ENCODE measurements at places on chromosomes 3 and 15.
A peak's percentile ranks its signal among the peaks of the same experiment; 100 is the strongest.

DNA sequence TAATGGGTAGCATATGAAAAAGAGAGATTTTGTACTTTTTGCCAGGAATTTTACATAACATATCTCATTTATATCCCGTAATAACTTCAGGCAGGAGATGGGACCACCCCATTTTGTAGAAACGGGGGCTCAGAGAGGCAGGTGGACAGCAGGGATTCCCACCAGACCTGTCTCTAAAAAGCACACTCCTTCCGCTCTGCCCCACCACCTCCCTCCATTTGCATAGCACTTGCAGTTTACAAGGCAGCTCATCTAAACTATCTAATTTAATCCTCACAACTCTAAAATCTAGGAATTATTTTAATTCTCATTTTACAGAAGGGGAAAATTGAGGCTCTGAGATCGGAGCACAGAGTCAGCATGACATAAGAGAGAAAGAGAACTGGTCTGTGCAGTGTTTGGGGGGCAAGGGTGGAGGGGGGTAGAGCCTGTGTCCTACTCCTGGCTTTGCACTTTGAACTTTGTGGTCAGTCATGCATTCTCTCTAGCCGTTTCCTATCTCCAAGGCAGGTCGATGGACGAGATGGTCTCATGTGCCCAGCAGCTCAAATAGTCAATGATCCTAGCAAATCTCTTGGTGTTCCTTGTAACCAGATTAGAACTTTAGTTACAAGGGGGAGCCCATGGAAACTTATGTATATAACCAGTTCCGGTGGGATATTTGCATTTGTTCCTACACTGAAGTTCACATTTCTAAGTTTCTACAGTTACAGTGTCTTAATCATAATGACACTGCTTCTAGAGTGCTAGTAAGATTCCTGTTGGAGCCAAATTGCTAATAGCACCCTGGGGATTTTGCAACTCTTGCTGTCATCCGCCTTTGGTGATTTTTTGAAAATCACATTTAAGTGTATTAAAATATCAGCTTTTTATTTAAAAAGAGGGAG lies 18.6 kb downstream of the CRYGS start:
- DNase-seq = no peak

GRCh38 chr15:101013769-101014675 lies 94.9 kb downstream of the LRRK1 start:
- DNase-seq = peak; percentile 96

GRCh38 chr3:24589931-24590880 lies 95.6 kb upstream of the THRB start:
- no peak for DNase-seq

DNA sequence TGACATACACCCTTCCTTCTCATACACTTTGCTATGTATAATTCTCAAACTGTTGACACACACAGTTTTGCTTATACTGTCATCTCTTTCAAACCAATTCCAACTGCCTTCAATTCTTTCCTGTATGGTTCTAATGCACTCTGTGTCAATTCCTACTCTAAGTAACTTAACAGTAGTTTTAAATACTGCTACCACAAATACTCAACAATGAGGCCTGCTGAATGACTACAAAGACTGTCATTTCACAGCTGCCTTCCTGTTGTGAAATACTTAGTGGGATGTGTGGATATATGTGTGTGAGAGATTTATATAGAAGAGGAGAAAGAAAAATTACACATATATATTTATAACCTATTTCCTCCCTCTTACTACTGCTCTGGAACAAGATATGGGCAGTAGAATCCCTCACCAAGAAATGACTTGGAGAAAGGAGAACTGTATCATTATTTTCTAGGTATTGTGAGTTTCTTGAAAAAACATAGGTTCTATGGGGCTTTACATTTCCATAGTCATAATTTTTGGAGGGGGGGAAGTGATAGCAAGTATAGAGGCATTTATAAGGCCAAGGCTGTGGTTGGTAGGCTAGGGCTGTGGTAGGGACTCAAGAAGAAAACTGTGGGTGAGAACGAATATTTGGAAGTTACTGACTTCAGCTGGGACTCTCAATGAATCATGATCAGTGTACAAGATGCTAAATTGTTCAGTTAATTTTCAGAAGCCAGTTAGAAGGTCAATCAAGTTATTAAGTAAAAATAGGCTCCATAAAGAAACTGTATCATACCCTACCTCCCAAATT lies 88.7 kb downstream of the ANKRD28 start:
- no peak for DNase-seq

- no peak for DNase-seq
Observed at GRCh38 chr15:45148076-45149059, 18.6 kb downstream of the DUOX1 start.

DNA sequence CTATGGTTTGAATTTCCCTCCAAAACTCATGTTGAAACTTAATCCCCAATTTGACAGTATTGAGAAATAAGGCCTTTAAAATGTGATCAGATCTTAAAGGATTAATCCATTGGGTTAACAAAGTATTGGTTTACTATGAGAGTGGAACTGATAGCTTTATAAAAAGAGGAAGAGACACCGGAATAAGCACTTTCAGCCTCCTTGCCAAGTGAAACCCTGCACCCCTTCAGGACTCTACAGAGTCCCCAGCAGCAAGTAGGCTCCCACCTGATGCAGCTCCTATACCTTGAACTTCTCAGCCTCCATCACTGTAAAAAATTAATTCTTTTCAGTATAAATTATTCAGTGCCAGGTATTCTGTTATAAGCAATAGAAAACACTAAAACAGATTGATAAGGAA lies 348.3 kb downstream of the CGGBP1 start:
- DNase-seq = no peak

DNA sequence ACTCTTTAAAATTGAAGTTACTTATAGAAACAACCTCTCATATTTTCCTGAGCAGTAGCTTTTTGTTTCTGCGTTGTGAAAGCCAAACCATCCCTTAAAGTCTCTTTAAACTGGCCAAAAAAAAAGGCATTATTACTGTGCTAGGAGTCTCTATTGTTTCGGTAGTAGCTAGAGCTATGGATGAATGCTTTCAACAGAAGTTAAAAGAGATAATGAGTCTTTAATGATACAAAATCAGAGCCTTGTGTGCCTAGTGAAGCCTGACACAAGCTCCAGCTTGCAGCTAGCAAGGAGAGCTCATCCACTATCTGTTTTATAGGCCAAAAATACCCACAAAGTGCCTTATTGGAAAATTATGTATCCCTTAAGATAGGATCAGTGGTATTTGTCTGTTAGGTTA lies 360.4 kb upstream of the CDIN1 start:
- no peak for DNase-seq

DNA sequence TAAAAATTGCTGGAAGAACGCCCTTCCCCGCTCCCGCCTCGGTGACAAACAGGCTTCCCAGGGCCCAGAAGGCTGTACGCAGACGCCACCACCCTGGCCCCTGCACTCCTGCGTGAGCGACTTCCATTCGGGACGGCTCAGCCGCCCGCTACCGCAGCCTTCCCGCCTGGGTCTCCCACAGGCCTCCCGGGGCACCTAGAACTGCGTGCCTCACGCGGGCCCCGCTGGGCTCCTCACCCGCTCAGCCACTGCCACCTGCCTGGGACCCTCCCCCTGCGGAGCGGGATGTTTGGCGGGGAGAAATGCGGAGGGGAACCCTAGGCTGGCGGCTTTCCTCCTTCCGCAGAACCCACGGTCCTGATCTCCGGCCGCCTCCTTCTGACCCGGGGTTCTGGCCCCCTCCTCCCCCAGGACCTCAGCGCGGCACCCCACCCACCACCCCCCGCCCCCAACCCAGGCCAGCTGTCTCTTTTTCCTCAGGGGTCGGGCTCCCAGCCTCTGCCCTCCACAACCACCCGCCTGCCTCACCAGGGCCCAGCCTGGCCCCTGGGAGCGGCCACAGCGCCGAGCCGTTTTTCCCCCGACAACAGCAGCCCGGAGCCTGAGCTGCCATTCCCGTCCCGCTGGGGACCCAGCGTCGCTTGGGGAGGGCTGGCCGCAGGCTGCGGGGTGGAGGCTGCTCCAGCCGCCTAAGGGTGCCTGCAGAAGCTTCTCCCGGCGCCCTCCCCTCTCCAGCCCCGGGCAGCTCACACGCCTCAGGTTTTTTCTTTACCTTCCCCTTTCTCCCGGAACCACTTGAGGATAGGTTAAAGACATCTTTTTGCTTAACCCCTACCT lies 27.6 kb upstream of the RAB7A start:
- DNase-seq = peak; percentile 11

GRCh38 chr15:73265536-73266153 lies 103.1 kb downstream of the HCN4 start:
- no peak for DNase-seq

DNA sequence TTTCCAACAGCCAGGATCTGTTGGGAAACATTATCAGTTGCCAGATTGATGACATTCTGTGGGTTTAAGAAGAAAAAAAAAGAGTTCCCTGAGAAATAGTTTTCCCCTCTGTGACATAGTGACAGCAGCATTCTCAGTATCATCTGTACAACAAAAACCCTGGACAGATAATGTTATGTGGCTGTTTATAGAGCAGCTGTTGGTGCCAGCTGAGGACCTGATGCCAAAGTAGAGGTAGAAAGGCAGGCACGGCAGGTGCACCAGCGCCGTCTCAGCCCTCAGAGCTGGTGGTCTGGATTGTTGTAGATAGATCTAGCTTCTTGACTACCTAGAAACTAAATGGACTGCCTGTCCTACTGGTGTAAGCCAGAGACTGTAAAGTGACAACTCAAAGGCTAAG lies 56.2 kb upstream of the FILIP1L start:
- DNase-seq = no peak

DNA sequence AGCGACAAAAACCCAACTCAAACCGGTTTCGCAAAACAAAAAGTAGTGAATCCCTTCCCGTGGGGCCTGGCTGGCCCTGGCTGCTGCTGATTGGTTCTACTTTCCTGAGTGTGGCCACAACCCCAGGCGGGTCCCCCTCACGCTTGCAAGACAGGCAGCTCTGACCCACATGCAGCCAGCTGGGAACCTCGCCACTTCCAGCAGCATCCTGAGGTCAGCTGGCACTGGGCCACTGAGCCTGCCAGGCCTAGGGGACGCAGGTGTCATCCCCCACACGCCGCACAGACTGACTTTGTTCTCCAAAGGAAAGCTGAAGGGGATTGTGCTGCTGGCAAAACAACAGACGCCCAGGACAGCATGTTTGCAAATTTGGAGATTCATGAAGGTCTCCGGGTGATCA lies 111.1 kb downstream of the TPRA1 start:
- no peak for DNase-seq

GRCh38 chr3:118692416-118692815 lies 342.2 kb downstream of the IGSF11 start:
- no peak for DNase-seq

- DNase-seq = no peak
Observed at GRCh38 chr15:67201136-67201535, 53.3 kb downstream of the AAGAB start.

DNA sequence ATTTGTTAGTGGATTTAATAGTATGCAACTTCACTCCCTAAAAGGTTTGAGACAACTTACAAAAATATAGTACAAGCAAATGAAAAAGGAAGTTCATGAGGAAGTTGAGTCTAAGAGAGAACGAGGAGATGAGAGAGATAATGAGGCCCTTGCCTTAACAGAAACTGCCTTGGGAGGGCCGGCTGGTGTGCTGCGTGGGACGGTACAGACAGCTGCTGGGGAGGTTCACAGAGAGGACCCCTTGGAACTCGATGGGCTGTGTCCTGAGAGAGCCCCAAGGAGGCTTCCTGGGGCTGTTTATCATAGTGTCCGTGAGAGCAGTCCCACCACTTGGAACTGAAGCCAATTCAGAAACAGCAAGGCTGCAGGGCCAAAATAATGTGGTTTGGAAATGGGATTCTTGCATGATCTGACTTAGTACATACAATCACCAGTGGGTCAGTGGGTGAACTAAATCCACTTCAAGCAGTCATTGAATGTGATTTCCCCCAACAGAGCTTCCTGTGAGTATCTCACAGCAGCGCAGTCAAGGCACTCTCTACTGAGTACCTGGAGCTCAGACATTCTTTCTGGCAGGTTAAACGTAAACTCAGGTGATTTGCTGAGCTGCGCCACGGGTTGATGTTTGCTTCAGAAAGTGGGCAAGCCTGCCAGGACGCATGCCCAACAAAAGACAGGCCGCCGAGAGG lies 90.8 kb downstream of the CRTC3 start:
- no peak for DNase-seq

DNA sequence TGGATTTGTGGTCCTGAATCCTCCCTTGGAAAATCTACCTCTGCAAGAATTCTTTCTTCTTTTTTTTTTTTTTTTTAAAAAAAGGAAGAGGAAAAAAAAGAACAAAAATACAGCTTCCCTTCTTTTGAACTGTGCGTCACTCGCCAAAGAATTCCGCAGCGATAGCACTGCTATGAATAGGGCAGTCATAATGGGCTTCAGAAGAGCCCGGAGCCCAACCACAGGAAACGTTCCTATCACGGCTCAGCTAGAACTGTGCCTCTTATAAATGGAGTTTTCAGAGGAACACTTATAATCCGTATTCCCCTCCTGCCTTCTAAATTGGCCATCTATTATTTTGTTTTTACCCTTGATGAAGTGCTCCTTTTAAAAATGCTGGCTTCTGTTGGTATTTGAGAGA lies 227.7 kb downstream of the ADAMTS17 start:
- DNase-seq = no peak

- no peak for DNase-seq
Observed at GRCh38 chr3:47225310-47225906, 57.2 kb downstream of the KIF9 start.

DNA sequence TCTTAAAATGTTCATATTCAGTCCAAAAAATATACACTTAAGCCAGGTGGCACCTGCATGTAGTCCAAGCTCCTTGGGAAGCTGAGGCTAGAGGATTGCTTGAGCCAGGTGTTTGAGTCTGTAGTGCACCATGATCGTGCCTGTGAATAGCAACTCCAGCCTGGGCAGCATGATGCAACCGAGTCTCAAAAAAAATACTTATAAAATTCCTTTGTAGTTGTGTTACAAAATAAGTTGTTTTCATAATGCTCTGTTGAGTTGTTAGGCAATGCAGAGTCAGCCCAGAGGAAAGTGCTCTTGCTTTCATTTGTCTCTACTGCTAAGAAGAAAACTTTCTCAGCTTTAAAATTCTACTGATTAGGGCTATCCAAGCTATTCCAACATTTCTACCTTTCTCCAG lies 442.8 kb upstream of the ARRDC4 start:
- DNase-seq = no peak

DNA sequence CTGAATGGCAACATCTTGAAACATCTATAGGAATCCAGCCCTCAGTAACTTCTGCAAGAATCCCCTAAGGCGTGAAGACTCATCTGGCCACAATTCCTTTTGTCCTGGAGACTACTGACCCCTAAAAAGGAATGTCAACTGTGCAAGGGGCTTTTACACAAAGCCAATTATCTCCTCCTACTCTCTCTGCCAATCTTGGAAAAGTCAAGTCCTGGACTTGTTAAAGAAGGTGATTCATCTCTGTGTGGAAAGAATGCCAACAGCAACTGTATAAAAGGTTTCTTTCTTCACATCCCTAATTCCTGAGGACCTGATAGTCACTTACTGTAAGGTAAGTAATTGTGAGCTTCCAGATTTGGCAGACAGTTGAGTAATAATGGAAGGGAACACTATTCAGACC lies 22.3 kb downstream of the THRB start:
- DNase-seq = no peak

All from NCI-H187 (cell line).